ENCODE measurements at places on chromosomes 2 and 18. TPM values are rescaled to one million over a fixed set of nuclear protein-coding genes. Genes with fewer than 3 reads are reported as not detected.
A peak's percentile ranks its signal among the peaks of the same experiment; 100 is the strongest.

Gene SLC38A11
- total RNA-seq, result not detected

- DNase-seq, result no peak
Observed at GRCh38 chr2:38876407-38876806, 631 bp downstream of the MORN2 start.

Gene MYCN
- total RNA-seq, result 0.16 TPM

DNA sequence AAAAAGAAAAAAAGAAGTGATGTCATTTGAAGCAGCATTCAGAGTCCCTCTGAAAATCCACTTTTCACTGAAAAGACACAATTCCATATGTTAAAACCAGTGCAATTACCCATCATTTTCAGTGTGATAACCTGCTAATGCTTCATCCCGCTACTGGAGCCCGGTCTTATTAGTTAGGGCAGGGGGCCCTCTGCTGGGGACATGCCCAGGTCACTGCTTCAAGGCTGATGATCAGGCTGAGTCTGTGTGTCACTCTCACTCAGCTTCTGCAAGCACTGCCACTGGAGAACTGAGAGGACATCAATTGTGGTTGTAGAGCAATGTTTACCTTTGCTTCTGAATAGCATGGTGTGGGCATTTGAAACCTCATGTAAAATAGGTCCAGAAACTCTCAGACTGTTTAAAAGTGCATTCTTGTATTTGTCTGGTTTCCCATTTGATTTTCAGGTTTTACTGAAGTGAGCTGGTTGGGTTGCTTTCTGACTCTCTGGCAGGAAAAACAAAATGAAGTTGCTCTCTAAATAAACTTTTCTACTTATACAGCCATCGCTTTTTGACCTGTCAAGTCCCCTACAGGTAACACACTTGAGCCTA, 49.2 kb upstream of the NXPH2 start:
- DNase-seq, result peak; percentile 18

Gene COBLL1
- total RNA-seq, result 0.28 TPM

- DNase-seq, result no peak
Observed at GRCh38 chr2:118836411-118836930, 11.0 kb downstream of the EN1 start.

Gene SERPINB3
- total RNA-seq, result not detected

DNA sequence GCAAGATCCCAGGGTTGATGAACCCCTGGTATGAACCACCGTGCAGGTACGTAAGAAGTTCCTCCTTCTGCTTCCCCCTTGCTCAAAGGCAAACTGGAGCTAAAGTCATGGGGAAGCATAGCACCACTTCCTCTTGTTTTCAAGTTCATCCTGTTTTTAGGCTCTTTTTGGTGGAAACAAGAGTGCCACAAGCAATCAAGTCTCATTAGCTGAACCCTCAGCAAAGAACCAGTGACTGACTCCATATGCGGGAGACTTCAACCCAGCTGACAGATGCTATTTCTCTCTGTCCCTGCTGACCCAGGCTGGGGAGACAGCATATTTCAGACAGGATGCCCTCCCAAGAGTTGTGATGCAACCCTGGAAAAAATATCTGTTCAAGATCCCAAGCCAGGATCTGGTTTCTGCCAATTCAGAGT, 47.7 kb downstream of the BCL2 start:
- DNase-seq, result no peak

GRCh38 chr2:38528008-38528442, 74.7 kb downstream of the HNRNPLL start:
- DNase-seq, result peak; percentile 73

DNA sequence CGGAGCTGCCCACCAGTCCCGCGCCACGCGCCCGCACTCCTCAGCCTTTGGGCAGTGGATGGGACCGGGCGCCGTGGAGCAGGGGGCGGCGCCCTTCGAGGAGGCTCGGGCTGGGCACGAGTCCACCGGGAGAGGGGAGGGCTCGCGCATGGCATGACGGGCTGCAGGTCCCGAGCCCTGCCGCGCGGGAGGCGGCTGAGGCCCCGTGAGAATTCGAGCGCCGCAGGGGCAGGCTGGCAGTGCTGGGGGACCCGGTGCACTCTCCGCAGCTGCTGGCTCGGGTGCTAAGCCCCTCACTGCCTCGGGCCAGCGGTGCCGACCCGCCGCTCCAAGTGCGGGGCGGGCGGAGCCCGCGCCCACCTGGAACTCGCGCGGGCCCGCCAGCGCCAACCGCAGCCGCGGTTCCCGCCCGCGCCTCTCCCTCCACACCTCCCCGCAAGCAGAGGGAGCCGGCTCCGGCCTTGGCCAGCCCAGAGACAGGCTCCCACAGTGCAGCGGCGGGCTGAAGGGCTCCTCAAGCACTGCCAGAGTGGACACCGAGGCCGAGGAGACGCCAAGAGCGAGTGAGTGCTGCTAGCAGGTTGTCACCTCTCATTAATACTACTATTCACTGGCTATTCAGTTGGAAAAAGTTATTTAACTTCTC, 3.6 kb upstream of the TTC21B start:
- DNase-seq, result no peak

GRCh38 chr2:80610108-80610507, 305.6 kb upstream of the LRRTM1 start:
- no peak for DNase-seq

- no peak for DNase-seq
Observed at GRCh38 chr2:216603010-216603883, 30.0 kb upstream of the IGFBP2 start.

Gene TUBA3E
- not detected for total RNA-seq

DNA sequence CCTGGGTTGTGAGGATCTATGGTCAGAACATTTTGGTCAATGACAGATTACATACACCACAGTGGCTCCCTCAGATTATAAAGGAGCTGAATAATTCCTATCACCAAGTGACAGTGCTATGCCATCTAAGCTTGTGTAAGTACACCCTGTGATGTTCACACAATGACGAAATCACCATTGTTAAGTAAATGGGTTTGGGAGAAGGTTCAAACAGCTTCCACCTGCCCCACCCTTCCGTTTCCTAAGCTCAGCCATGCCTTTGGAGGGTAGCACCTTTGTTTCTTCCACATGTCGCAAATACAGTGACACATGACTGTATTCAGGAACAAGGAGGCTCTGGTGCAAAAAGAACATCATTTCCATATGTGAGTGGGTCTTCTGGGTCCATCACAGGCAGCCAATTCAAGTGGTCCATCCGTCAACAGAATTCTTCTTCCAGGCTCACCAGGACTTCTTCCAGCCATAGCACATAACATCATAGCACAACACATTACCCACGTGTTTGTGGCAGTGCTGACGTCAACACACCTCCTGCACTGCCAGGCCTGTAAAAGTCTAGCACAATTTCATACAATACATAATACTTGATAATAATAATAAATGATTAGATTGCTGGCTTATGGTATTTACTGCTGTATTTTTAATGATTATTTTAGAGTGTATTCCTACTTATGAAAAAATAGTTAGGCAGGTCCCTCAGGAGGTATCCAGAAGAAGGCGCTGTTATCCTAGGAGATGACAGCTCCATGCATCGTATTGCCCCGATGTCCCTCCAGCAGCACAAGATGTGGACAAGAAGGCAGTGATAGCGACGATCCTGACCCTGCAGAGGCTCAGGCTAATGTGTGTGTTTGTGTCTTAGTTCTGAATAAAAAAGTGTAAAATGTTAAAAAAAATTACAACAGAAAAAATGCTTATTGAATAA, 264.8 kb downstream of the ANAPC1 start:
- no peak for DNase-seq

Gene TUBB6
- total RNA-seq, result 11.1 TPM

Gene RASGRP3
- 5.8 TPM for total RNA-seq

Gene COL3A1
- total RNA-seq, result not detected

DNA sequence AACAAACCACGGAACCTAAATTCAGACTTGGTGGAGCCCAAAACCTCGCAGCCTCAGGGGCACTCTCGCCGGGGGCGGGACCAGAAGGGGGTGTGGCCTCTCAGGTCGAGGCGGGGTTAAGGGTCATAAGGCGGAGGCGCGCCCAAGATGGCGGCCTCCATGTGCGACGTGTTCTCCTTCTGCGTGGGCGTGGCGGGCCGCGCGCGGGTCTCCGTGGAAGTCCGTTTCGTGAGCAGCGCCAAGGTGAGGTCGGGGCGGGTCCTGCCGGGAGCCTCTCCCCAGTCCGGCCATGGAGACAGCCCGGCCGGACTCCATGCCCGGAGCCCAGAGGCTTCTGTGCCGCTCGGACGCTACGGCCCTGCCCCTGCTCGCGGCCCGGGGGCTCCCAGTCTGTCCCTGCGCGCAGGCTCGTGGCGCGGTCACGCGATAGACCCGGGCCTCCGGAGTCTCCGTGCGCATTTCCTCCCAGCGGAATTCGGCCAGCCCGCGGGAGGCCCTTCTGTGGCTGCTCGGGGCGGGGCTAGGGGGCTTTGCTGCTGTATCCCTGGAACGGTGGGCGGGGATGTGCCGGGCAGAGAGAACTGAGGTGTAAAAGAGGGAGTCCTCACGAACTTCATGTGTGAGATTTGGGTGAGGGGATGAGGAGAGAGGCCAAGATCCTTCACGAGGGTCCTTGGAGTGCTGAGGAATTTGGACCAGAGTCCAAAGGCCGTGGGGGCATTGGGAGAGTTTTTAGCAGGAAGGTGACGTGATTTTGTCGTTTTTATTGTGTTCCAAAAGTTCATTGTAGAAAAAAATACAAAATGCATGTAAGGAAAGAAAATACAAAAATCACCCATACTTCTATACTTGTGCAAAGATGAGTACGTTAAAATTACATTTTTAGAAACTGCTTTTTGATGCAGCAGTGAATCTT, at the start of gene SMYD5:
Gene SMYD5, plus strand, starts transcription at position 126 of the 916 bp plus-strand sequence. Its CDS starts 22 bp downstream, at position 148.
- peak; percentile 92 for DNase-seq

Gene CIDEA
- total RNA-seq, result not detected

Gene CNGA3
- not detected for total RNA-seq

GRCh38 chr2:112187805-112188596, 49.8 kb downstream of the FBLN7 start:
- peak; percentile 80 for DNase-seq

DNA sequence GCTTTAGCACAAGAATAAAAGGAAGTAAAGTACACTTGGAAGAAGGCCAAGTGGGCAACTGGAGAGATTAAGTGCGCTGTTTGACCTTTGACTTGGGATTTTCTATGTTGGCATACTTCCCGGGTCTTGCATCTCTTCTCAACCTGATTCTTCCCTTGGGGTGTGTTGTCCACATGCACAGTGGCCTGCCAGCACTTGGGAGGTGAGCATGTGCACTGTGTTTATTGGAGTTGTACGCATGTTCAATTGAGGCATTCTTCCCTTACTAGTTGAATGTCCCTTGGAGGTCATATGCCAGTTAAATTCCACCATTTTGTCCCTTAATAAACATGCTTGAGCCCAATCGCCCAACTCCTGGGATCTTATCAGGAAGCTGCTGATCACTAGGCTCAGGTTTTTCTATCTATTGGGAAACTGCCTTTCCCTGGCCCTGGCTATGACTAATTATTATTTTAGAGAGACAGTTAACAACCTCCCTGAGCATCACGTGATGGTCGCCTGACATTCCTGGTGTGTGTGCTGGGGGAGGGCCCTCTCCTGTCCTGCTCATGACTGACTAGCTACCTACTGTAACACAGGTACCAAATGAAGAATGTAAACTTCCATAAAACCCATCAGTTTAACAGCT, 62.5 kb upstream of the RAPGEF4 start:
- DNase-seq, result no peak

DNA sequence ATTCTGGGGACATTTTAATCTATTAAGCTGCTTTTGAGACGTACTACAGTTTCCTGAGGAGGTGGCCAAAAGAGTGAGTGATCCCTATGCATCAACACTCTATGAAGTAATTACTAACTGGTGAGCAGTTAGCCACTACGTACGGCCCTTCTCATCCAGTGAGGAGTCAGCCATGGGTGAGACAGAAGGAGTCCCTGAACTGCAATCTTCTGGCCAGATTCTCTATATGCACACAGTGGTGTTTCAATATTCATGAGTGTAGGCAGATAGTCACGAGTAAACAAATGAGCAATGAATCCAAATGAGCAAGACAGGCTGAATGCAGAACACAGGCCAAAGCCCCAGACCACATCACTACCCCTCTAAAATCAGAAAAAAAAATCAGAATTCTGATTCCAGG, 29.8 kb upstream of the TMEM214 start:
- no peak for DNase-seq

DNA sequence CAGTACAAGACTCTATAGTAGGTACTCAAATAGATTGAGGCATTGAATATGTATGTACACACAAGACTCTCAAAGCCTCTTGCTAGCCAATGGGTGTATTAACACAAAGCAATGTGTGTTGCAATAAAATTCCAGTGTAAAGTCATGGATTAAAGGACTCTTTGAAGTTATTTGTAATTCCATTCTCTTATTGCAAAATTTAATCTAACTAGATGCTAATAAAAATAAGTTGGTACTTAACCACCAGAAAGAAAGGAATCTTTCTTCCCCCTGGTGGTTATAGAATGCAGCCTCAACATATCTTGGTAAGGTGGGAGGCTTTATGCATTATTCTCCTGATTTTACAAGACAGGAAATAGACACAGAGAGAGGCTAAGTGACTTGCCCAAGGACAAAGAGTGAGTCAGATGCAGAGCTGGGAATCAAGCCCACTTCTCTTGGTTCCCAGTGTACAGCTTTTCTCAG, 18.0 kb downstream of the LRP1B start:
- DNase-seq, result no peak

Gene ZNF521
- total RNA-seq, result not detected

DNA sequence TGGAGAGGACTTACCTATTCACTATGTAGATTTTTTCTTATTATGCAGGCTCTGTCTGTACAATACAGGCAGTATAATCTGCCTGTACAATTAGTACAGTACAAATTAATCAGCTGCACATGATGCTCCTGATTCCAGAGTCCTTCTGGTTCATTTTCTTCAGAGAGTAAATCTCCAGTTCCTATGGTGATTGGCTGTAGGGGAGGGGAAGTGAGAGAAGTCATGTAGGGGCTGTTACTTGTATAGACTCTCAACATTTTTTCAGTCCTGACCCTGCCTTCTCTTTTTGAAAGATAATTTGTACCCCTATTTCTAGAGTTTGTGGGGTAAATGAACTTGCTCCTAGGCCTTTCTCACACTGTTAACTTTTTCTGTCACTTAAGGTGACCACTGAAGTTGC, 54.5 kb downstream of the PTPN4 start:
- no peak for DNase-seq

DNA sequence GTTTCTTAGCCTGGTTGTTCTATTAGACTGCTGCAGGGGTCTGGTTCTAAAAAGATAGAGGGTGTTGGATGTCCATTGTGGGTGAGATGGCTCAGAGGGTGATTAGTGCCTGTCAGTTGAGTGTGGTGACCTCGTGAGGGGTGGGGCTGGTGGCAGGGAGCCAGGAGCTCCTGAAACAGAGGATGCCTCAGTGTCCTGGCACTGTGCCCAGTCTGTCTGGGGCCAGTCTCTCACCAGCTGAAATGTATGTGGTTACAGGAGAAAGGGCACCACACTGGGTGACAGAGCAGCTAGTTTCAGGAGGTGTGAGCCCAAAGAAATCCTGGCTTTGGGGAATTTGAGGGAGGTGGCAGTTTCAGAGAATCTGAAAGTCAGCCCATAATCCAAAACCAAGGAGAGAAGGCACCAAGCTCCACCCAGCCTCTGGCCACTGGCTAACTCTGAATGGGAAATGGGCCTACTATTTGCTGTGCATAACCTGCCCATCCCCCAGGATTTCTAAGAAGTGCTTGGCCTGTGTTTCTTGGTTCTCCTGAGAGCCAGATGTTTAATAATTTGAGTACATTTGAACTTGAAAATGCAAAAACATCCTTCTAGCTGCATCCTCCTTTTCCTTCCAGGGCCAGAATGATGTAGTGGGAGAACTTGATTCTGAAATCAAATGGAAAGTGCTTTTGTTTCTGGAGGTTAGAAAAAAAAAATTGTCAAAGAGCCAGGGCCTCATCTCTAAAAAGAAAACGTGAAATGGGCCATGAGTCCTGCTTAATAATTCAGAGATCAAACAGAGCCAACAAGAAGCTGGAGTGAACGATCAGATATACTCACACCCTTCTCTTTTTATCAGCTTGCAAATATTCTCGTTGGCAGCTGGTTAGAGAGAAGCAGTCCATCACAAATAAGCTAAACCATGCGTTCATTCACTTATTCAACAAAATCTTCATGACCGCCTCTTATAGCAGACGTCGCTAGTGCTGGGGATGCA, 92.3 kb downstream of the B3GNT2 start:
- DNase-seq, result peak; percentile 71

Measured in activated naive CD8-positive, alpha-beta T cell treated with anti-CD3 and anti-CD28 coated beads for 36 hours (primary cell).